ENCODE measurements at places on chromosomes 11 and 22.

GRCh38 chr11:70494559-70495350 lies 96.4 kb downstream of the CTTN start:
- no peak for DNase-seq

DNA sequence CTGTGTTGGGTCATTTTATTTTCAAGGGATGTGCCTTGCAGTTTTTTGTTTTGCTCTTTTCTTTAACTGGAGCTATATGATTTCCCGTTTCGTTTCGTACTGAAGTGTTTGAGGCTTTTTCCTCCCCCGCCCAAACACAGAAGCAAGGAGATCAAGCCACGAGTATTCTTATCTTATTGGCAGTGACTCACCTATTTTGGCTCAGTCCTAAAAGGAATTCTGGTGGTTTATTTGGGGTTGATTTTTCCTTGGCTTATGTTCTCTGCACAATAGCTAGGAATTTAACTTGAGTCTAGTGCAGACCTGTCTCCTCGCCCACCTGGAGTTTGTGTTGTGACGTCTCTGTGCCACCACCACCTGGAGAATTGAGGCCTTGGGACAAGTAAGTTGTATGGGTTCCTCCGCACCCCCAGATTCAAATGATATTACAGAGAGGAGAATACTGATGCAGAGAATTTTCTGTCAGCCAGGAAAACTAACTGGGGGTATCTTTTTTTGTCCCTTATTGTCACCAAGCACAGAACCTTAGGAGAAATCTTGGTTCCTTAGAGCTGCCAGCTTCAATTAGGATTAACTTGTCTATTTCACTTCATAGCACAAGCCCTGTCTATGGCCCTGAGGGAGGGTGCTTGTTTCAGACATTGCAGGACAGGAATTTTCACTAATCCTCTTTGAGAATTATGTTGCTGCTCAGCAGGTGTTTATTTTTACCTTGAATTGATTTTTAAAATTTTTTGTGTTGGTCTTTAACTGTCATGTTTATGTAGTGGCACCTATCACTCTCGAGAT lies 90.4 kb upstream of the BIRC3 start:
- no peak for DNase-seq

GRCh38 chr11:134393638-134394037 lies 18.4 kb downstream of the B3GAT1 start:
- DNase-seq = no peak

DNA sequence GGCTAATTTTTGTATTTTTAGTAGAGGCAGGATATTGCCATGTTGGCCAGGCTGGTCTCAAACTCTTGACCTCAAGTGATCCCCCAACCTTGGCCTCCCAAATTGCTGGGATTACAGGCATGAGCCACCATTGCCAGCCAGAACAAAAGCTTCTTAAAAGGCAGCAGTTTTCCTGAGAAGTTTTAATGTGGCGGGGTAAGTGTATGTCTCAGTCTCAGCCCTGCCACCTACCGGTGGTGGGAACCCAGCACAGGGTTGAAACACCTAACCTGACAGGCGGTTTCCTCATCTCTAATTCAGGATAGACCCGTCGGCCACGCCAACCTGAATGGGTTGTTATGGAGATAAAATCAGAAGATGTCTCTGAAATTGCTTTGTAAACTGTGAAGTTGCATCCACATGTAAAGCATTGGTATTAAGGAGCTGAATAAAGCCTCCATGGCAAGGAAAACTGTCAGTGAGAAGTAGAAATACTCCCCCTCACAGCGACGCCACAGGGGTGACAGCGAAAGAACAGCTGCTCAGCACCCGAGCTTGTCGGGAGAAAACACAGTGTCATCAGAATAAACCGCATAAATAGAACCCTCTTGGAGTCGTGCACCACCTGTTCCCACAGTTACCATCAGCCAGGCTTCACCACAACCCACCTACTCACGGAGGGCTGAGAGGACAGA lies 165.9 kb upstream of the NCAM1 start:
- DNase-seq = peak; percentile 38

GRCh38 chr11:86431258-86431657 lies 56.6 kb downstream of the CCDC81 start:
- DNase-seq = no peak

DNA sequence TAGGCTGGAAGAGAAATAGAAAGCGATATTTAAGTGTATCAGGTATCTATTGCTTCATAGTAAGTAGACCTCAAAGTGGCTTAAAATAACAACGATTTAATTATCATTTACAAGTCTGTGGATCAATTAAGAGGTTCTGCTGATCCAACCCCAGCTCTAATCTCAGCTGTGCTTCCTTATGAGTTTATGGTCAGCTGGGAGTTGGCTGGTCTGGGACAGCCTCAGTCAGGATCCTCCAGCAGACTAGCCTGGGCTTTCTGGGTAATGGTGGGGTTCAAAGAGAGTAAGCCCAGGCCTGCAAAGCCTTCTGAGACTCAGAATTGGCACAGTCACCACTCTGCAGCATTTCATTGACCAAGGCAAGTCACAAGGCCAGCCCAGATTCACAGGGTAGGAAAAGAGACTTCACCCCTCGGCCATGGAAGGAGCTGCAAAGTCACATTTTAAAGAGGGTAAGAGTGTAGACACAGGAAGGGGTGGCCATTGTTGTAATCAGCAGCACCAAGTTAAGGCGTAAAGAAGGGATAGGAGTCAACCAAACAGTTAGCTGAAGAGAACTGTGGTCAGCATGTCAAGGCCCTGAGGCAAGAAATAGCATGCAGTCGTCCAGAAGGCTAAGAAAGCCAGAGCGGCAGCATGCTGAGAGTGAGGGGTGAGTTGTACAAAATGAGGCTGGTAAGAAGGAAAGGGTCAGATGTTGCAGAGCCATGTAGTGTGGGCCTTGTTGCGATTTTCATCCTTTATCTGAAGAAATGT lies 168.2 kb downstream of the ETS1 start:
- DNase-seq = no peak

GRCh38 chr11:7314811-7315604 lies 63.3 kb downstream of the SYT9 start:
- no peak for DNase-seq

- no peak for DNase-seq
These were observed 30.2 kb downstream of the PPARA start for GRCh38 chr22:46180370-46181137.

DNA sequence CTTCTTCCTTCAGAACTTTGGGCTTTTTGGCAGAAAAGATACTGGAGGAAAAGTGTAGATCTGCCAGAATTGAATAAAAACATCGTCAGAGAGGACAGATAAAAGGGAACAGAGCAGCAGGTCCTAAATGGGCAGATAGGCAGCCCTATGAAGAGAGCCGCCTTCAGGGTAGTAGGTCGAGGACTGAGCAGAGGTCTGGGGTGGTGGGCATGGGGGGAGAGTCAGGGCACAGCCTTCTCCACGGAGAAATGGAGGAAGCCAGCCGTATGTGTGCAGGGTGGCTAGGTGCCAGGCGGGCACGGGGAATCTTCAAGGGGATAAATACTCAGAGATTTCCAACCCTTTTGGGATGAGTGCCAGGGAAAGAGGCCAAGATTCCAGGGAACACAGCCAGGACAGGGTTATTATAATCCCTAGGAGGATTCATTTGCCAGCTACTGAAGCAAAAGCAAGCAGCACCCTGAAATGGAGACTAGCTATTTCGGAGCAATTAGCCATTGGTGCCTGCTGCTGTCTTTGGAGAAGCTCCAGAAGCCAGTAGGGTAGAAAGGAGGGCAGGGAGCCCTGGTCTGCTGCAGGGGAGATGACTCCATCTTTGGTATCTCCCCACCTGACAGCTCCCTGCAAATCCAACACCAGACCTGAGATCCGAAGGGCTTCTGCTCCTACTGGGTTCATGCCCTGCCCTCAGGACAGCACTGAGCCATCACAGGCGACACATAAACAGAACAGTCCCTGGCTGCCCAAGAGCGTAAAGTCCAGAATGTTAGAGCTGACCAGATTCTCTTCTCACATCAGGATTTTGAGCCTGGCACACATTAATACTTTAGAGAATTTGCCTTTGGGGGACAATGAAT lies 174.5 kb upstream of the NTM start:
- no peak for DNase-seq

- peak; percentile 35 for DNase-seq
These were observed 92.9 kb downstream of the PTPRJ start for GRCh38 chr11:48073031-48073861.
